Activated T-cell treated with anti-CD3 and anti-CD28 coated beads for 4 hours (primary cell): ENCODE measurements at places on chromosomes 5 and 9.

- no peak for DNase-seq
Measured at GRCh38 chr5:82873452-82873851, 203.7 kb downstream of the TMEM167A start.

DNA sequence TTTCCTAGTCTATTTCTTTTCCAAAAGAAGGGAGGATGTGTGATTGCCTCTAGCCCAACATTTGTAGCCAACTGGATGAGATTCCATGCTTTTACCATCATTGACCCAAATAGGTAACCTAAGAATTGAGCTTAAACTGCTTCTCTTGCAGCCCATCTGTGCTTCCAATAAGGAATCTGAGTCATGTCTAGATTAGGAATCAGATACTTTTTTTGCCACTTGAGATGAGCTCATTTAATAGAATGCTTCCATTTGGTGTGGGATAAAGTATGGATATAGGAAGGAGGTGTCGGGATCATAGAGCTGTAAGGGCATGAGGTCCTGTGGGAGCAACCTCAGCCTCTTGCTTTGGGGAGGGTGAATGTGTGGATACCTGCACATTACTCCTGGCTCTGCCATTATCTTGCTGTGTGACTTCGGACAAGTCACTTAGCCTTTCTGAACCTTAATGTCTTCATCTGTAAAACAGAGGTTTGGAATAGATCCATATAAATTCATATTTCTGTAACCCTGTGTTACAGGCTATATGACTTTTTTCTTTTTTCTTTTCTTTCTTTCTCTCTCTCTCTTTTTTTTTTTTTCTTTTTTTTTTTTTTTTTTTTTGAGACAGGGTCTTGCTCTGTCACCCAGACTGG, 56.2 kb downstream of the MAP1B start:
- no peak for DNase-seq

DNA sequence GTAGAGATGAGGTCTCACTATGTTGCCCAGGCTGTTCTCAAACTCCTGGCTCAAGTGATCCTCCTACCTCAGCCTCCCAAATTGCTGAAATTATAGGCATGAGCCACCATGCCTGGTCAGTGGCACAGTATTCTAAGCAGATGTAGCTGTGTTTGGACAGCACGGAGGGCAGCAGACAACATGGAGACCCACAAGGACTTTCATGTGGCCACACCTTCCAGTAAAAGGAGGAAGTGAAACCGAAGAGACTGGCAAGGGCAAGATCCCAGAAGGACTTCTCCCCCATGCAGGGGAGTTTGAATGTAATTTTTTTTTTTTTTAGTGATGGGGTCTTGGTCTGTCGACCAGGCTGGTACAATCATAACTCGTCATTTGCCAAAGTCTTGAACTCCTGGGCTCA, 172.2 kb downstream of the TRPM3 start:
- no peak for DNase-seq

DNA sequence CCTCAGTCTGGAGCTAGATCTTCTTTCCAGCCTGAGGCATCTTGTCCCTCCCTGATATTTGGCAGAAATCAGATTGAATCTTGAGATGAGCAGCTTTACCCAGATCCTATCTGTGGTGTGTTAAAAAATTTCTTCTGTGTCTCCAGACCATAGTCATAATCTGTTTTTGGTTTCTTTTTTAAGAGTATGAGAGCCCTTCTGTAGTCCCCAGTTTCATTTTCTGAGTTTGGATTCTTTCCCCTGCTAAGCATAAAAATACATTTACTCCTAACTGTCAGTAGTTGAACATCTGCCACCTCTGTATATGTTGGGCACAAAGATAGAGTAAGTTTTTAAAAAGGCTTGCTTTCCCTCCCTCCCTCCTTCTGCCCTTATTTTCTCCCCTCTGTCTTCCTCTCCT, 137.7 kb downstream of the CNTLN start:
- no peak for DNase-seq

DNA sequence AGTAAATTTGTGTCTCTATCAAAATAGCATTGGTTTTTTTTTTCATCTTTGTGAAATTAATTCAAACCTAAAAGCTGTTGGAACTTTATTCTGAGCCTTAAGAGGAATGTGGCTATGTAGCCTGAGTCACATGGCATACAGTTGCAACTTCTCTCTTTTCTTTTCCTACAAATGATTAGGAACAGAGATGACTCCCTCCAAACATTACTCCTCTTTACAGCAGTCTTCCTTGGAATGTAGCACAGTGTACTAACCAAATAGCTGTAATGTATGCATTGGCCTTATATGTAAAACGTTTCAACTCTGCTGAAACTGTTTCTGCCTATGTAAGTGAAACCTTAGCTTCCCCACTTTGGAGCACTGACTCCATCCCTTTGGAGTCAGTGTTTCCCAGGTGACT, 100.9 kb upstream of the MAP1B start:
- no peak for DNase-seq

DNA sequence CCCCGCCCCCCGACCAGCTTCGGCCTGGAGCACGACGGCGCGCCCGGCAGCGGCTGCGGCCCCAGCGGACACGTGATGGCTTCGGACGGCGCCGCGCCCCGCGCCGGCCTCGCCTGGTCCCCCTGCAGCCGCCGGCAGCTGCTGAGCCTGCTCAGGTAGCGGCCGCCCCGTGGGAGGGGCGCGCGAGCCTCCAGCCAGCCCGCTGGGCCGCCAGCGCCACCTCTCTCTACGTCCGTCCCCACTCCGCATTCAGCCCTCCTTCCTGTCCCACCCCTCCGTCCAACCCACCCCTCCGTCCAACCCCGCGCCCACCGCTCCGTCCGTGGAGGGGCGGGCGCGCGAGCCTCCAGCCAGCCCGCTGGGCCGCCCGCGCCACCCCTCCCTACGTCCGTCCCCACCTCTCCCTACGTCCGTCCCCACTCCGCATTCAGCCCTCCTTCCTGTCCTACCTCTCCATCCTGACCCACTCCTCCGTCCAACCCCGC, 6.5 kb downstream of the ADAMTS13 start:
- DNase-seq = no peak

DNA sequence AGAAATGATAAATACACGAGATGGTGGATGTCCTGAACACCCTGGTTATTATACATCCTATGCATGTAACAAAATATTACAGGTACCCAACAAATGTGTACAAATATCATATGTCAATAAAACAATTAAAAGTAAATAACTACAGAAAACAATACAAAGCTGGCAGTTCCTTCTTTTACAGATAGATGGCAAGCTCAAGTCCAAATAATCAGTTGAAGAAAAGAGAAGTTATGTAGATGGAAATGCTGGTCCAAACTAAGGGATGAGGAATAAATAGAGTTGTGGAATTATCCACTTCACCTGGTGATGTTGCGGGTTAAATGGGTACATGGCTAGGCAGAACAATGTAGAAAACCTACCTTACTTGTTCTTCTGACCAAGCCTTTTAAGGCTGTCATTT, 79.4 kb downstream of the PALM2AKAP2 start:
- no peak for DNase-seq

DNA sequence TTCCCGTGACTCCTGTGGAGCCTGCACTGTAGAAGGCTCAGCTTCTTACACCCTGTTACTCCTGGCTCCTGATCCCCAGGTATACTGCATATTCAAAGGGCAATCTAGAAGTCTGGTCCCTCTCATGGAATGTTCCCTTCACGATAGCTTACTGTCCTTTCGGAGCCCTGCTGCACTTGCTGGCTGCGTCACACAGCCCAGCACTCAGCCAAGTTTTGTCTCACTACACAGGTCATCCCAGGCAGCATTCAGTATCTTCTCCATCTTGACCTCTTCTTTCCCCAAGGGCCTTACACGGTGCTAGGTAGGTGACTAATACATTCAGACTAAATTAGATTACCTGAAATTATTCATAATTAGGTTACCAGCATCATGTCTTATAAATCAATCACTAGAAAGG, 123.7 kb downstream of the WDR41 start:
- DNase-seq = no peak

- DNase-seq = no peak
Measured at GRCh38 chr5:9888501-9888901, 258.4 kb upstream of the TAS2R1 start.

GRCh38 chr9:88533951-88534455, 975 bp upstream of the NXNL2 start:
- DNase-seq = no peak

GRCh38 chr5:148928141-148928540, 101.7 kb downstream of the ADRB2 start:
- DNase-seq = no peak

DNA sequence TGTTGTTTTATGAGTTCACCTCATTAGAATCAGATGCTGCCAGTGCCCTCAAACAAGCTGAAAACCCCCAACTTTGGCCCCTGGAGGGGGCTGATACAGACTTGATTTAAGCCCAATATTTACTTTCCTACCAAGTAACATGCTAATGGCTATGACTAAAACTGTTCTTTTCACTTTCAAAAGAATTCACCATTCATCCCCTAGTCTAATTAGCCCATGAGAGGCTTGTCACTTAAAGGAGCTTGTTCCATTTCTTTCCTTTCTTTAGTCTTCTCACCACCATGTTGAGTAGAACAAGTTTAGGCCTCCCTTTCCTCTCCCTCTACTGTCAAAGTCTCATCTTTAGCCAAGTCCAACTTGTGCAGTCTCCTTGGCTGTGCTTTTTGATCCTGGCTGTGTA, 50.4 kb downstream of the EPB41L4B start:
- no peak for DNase-seq

DNA sequence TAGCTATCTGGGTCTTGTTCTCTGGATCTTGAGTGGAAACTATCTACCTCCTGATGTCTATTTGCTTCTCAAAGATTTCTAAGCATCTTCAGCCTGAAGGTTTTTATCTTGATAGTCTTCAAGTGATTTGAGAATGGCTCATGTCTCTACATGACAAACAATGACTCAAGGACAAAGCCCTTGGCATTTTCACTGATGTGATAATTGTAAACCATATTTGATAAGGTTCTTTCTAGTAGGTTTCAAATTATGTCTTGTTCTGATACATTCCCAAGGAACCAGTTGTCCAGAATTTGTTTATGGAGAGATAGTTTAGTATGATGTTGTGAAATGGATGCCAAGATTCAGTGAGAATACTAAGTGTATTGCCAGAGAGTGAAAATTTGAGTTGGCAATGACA, 1079.3 kb upstream of the CDH9 start:
- no peak for DNase-seq

GRCh38 chr9:134345737-134346136, 19.5 kb downstream of the RXRA start:
- no peak for DNase-seq

GRCh38 chr5:173497685-173498084, 118.8 kb downstream of the BOD1 start:
- no peak for DNase-seq

DNA sequence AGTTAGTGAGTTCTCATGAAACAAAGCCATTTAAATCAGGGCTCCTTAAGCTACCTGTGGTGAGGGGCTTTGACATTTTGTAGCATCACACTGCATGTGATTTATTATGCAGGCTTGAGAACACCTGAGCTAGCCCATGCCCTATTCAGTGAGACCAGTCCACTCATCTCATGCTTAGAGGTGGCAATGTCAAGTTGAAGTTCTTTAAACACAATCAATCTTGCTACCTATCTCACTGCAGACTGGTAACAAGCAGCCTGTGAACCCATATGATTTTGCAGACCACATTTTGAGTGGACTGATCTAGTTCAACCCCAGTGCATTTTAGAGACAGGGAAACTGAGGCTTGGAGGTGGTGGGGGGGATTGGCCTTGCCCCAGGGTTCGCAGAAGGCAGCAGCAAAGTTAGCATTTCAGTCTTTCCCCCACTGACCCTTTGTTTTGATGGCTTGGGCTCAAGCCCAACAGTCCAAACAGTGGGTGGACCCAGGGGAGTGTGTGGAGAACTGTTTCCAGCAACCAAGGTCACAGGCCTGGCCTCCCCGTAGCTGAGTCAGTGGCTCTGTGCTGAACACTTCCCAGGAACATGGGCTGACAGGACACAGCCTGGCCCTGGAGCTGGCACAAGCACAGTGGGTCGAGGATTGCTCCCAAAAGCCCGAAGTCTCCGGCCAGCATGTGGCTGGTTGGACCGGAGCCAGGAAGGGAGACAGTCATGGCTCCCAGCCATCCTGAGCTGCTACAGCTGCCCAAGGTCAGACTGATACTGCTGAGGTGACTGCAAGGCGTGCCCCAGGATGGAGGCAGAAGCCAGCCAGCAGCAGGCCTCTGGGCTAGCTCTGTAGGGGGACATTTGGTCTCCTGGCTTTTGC, 95.3 kb downstream of the RGS3 start:
- no peak for DNase-seq

DNA sequence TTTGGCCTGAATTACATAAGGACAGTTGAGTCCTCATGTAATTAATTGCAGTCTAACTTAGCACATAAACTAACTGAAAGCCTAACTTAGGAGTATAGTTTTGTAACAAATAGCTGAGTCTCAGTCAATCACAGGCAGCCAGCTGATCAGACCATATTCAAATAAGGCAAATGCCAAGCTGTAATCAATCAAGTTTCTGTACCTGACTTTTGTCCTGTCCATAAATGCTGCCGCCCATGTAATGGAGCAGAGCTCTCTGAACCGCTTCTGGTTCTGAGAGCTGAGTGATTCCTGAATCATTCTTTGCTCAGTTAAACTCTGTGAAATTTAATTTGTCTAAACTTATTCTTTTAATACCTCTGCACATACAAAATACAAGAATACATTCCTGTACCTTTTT, 104.8 kb downstream of the TSSK1B start:
- DNase-seq = no peak

- no peak for DNase-seq
Measured at GRCh38 chr9:35681341-35682002, 7.7 kb downstream of the CA9 start.

DNA sequence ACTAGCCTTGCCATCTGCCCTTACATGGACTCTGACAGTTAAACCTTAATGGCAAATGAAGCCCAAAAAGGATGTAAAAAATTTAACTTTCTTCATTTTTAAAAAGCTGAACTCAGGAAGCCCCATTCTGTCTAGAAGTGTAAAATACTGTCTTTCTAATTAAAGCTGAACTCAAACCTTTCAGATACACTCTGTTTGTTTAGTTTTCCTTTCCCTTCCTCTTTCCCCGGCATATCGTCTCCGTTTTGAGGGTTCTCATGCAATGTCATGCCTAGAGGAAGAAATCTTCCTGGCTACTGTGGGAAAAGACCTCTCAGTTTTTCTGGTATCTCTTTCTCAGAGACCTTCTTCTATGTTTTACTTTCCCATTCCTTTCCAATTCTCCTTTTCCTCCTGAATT, 841.5 kb downstream of the DTWD2 start:
- no peak for DNase-seq

GRCh38 chr5:14581106-14581890, at the start of gene OTULINL:
TSS of gene OTULINL (plus strand) at chr5:14581792. CDS start at chr5:14581895, 103 bp downstream.
- peak; percentile 84 for DNase-seq

GRCh38 chr5:25568989-25569625, 924.3 kb upstream of the CDH10 start:
- DNase-seq = no peak

- DNase-seq = no peak
Measured at GRCh38 chr5:118006219-118006618, 982.1 kb downstream of the DTWD2 start.

DNA sequence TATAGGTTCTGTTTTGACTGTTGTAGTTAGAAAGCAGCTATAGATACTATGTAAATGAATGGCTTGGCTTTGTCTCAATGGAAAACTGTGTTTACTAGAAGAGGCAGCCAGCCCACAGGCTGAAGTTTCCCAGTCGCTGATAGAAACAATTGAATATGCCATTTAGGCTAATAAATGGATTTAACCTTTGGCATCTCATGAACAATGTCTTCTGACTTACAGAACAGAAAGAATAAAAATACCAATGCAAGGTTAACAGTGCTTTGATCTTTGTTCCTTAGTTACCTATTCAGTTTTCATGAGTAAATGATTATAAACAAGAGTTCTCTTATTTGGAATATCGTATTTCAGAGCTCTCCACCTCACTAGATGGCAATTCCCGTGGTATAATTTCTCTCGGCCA, 120.6 kb downstream of the PAM start:
- DNase-seq = no peak

- DNase-seq = no peak
Measured at GRCh38 chr9:567747-568305, 273.7 kb upstream of the DMRT1 start.
